ENCODE measurements at places on chromosomes 1 and 21. TPM values are rescaled to one million over a fixed set of nuclear protein-coding genes. Genes with fewer than 3 reads are reported as not detected.

DNA sequence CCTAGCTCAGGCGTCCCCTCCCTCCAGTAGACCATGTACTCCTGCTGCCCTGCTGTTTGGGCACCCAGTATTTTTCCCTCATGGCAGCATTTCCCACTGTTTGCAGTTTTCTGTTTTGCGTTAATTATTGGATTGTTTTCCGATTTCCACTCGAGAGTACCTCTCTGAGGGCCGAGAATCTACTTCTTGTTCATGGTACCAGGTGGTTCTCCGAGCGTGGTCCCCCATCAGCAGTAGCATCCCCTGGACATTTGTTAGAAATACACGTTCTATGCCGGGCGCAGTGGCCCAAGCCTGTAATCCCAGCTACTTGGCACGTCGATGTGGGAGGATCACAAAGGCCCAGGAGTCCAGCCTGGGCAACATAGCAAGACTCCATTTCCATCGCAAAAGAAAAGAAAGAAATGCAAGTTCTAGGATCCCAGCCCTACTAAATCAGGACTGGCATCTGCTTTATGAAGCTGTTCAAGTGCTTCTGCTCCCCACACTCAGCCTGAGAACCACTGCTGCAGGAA is 690 bp downstream of the RRP1 start:
- no peak for DNase-seq

Gene UBL4B
- not detected for total RNA-seq

DNA sequence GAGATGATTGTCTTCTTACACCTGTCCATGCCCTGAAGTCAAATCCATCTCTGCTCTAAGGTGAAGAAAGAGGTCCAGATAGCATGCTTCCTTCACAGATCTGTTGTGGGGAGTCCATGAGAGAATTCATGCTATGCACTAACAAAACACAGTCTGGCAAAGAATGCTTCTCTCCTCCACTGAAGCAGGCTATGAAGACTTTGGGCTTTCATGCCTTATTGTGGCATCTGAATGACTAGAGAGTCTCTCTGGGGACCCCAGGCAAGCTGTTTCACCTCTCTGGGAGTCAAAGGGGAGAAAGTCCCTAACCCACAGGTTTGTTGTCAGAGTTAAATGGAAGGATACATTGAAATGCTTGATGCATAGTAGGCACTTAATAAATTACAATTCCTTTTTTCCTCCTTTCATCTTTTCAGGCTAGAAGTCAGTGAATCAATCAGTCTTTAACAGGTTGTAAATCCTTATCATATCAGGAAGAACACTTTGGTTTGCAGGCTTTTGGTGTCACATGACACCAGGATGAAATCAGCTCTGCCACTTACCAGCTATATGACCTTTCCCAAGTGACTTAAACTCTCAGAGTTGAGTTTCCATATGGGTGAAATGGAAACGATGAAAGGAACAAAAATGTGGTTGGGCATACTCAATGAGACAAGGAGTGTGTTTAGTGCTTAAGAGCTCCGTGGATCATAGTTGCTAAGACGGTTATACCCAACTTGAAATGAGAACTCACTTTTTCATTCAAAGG is 200.1 kb upstream of the DAB1 start:
- DNase-seq: no peak

GRCh38 chr21:27813344-27813743 is 846.5 kb upstream of the ADAMTS5 start:
- no peak for DNase-seq

GRCh38 chr1:186409091-186409490 is 33.5 kb downstream of the ODR4 start:
- no peak for DNase-seq

DNA sequence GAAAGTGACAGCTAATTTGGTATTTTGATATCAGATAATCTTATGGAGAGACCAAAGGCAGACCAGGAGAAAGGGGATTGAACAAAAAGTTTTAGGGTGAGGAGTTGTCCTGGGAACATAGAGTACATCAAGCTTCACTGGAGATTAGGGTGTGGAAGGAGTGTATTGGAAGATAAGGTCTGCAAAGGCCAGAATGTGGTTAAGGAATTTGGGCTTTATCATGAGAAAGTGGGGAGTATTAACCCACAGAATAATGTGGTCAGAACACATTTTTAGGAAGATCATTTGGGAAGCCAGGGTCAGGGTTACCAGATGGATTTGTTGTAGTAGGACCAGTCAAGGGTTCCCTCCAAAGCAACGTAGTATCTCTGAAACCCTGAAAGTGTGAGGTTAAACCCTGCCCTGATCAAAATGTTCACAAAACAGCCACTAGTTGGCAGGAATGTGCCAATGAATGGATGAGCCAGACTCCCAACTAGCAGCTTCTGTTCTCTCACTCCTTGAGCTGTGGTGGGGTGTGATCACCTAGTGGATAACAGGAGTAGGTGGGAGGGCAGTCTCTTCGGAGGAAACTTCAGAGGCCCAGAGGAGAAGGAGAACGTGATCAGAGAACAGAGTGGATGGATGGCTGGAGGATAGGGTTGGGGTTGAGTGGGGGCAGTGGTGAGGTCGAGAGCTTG is 35.8 kb downstream of the SLC2A1 start:
- peak; percentile 84 for DNase-seq

GRCh38 chr1:33630686-33631085 is 158.2 kb downstream of the ZSCAN20 start:
- DNase-seq: no peak

DNA sequence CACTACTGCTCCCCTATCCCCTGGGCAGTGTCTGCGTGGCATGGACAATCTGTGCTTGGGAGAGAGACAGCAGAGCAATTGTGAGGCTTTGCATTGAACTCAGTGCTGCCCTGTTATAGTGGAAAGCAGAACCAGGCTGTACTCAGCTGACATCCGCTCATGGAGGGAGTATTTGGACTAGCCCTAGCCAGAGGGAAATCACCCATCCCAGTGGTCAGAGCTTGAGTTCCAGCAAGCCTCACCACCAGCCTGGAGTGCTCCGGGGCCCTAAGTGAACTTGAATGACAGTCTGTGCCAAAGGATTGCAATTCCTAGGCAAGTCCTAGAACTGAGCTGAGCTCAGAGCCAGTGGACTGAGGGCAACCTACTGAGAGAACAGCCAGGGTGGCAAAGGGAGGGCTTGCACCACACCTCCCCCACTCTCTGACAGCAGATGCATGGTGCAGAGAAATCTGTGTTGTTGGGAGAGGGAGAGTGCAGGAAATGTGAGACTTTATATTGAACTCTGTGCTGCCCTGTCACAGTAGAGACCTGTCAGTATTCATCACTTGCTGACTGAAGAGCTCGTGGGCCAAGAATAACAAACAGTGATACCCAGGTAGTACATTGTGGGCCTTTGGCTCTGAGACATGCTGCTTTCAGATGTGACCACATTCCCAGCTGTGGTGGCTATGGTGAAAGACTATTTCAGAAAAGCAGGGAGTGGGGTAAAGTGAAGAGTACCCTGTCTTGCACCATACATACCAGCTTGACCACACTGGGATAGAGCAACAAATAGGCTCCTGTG is 107.7 kb upstream of the SLC5A9 start:
- no peak for DNase-seq

GRCh38 chr1:8407652-8408051 is 89.7 kb downstream of the SLC45A1 start:
- DNase-seq: no peak

Gene CDK11A
- 16.6 TPM for total RNA-seq

DNA sequence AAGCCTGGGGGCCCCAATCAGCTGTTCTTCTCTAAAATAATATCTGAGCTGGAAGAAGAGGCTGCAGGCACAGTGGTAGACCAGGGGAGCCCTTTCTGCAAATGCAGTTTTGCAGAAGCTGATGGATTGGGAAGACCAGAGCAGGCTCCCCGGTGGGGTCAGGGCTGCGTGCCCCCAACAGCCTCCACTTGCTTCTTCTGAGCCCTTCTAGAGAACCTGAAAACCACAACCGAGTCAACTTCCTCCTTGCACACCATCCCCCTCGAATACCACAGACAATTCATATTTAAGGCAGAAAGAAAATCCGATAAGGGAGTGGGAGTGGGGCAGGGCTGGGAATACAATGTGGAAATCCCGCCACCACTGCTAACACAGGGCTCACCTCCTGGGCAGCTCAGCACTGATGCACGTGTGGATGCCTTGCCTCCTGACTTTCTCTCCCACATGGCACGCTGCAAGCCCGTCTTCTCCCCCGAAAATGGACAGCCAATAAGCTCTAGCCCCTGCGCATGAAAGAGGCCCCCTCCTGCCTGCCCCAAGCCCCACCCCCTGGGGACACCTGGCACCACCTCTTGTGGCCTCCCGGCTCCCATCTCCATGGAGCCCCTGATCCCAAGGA is 25.4 kb upstream of the ALDH4A1 start:
- DNase-seq: no peak

- DNase-seq: no peak
Observed at GRCh38 chr21:35652872-35653271, 407.5 kb downstream of the SETD4 start.

- DNase-seq: no peak
Observed at GRCh38 chr1:110481968-110482623, 31.1 kb downstream of the PROK1 start.

GRCh38 chr1:208165659-208166058 is 78.5 kb downstream of the PLXNA2 start:
- DNase-seq: no peak

Gene ATP1A2
- total RNA-seq: 154 TPM

DNA sequence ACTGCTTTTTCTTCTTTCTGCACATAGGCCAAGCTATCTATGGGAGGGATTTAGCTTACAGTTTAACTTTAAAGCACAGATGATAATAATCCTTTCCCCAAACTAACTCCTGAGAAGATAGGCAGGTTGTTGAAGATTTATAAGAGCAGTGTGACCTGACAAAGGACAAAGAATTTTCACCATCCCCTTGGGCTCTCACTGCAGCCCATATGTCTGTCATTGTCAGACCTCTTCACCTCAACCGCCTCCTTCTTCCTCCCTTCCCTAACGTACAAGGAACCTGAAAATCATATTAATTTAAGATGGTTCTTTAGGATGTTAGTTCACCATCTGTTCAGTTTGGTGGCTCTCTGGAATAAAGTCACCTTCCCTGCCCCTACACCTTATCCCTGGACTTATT is 5.0 kb downstream of the RNU1-2 start:
- no peak for DNase-seq

GRCh38 chr1:167517535-167518330 is 596 bp downstream of the CD247 start:
- DNase-seq: no peak

GRCh38 chr1:58905628-58906221 is 121.9 kb upstream of the JUN start:
- no peak for DNase-seq

- DNase-seq: no peak
Observed at GRCh38 chr1:99818063-99818699, 32.0 kb upstream of the AGL start.

GRCh38 chr1:197915862-197916499 is 1.2 kb upstream of the LHX9 start:
- peak; percentile 95 for DNase-seq

DNA sequence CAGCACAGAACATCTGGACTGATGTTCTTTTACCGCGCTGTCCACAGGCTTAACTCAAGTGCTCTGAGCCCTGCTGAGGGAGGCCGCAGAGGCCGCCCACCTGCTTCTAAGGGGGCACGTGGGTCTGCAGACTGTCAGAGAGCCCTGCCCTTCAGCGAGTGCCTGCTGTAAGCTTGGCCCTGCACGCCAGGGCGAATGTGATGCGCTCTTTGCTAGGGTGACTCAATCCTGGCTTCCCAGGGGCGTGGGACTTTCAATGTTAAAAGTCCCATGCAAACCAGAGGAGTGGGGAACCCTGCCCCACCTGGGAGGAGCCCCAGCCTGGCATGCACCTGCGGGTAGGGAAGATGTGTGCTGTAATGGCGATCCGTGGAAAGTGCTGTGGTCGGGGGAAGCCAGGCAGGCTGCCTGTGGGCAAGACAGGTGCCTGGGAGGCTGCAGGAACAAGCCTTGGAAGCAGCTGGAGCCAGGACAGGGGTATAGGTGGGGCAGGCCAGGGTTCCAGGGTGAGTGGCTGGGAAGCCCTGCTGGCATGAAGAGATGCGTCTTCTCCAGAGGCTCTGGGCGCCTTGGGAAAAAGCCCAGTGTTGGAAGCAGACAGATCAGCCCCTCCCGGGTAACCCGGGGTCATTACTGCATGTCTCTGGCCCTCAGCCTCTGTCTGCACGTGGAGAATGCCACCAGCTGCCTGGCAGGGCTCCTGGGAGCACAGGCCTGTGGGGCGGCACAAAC is 594 bp upstream of the PANK4 start:
- DNase-seq: no peak

GRCh38 chr1:77063118-77063517 is 156.1 kb downstream of the PIGK start:
- DNase-seq: no peak

- no peak for DNase-seq
Observed at GRCh38 chr1:163697137-163697536, 375.4 kb downstream of the NUF2 start.

Gene HSD3B2
- total RNA-seq: not detected

Gene C1orf94
- 0.19 TPM for total RNA-seq

- no peak for DNase-seq
Observed at GRCh38 chr1:178368208-178368607, 128.6 kb downstream of the CLEC20A start.

DNA sequence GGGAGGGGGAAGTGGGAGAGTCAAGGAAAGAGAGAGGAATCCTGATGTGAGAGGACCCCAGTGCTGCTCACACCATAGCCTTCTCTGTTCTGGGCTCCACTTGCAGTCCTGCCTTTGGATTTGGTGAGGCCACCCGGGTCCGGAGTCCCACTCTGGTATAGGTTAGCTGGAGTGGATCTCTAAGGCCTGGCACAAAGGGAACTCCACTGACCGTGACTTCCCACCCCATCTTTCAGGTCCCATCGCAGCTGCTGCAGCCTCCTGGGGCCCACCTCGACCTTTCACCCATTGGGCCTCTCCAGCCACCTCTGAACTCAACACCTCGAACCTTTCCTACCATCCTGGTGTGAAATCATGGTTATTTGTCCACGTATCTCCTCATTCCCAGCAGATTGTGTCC is 324.4 kb downstream of the MATN1 start:
- no peak for DNase-seq

Gene TSACC
- total RNA-seq: not detected

DNA sequence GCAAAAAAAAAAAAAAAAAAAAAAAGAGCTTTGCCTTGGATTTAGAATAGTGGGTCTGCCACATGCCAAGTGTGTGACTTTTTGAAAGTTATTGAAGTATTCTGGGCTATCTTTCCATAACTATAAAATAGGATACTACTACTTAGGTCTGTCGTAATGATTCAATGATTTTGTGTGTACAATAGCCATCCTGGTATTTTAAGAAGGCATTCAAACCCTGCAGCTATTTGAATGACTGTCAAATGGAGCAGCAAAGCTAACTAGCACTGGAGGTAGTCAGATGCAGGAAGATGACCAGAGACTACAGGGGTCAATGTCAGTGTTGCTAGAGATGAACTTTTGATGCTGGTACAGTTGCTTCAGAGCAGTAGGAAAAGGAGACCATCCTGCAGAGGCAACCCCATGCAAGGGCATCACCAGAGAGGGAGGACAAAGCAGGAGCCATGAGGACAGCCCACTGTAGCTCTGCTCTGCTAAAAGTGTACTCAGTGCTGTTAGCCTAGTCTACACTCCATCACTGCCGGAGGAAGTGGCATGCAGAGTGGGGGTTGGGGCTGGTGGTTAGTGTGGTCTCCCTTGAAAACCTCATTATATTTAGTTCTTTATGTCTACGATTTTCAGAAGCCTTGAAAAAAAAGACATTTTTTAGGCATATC is 29.0 kb downstream of the DUSP10 start:
- no peak for DNase-seq

- peak; percentile 29 for DNase-seq
Observed at GRCh38 chr1:218344814-218345672, at the start of gene TGFB2. Gene TGFB2 (plus strand): TSS chr1:218345336. CDS start chr1:218346702, 1,366 bp downstream.

Measured in neural progenitor cell (in vitro differentiated cells).